ENCODE measurements at places on chromosomes 5 and 9.

DNA sequence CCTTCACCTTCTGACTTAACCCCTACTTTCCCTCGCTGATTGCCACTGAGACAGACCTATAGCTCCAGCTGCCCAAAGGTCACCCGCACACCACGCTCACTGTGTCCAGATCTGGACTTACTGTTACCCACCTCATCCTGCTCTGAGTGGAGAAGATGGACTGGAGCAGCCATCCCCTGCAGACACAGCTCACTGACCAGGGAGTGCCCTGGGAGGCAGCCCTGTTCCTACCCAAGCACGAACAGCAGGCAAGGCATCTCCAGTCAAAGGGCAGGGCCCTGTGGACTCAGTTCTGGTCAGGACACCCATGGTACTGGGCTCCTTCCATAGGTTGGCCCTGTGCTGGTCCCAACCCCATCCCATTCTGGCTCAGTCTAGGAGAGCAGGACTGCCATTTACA is 9.5 kb upstream of the BARX1 start:
- DNase-seq, result no peak

- no peak for DNase-seq
Measured at GRCh38 chr5:139689631-139690063, 41.5 kb downstream of the CXXC5 start.

DNA sequence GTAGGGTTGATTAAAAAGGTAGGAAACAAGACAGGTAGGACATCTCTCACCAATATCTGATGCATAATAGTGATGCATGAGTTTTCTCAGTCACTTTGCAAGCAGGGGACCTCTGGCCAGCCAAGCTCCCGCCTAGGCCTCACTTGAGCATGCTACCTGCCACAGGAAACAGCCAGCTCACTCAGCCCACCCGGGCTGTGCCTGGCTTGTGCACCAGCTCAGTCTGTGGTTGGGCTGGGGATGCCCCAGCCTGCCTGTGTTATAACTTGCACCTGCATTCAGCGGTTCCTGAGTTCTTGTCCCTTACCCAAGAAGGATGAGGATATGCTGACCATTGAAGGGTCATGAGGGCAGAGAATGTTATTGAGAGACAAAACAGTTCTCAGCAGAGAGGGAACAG is 172.8 kb upstream of the PLCXD3 start:
- no peak for DNase-seq

GRCh38 chr9:95836072-95836471 is 39.4 kb upstream of the ERCC6L2 start:
- DNase-seq, result no peak

DNA sequence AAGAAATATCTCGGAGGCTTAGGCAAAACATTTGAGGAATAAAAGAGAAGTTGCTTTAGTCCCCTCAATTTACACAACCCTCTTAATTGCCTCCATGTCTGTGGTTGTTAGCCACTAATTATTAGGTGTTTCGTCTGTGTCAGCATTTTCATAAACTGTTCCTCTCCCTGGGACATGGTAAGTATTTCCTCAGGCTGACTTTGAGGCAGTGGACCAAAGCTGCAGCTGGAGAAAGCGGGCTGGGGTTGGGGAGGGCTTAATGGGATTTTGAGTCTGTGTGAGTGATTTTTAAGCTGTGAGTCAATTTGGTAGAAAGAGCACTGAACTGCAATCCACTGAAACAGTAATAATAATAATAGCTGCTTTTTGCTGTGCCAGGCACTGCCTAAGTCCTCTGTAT is 13.0 kb upstream of the TTC1 start:
- no peak for DNase-seq

DNA sequence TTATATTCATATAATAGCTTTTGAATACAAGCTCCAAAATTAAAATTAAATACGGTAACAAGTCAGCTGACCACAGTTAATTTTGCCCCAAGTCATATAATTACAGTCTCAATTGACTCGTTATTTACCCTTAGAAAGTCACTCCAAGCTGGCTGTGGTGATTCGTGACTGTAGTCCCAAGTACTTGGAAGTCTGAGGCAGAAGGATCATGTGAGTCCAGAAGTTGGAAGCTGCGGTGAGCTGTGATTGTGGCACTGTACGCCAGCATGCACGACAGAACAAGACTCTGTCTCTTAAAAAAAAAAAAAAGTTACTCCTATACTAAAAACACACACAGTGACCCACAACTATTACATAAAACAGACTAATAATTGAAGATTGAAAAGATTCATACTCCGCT is 31.6 kb upstream of the DTWD2 start:
- DNase-seq, result peak; percentile 22

- DNase-seq, result no peak
Measured at GRCh38 chr5:150400316-150401075, 12.2 kb downstream of the CD74 start.

DNA sequence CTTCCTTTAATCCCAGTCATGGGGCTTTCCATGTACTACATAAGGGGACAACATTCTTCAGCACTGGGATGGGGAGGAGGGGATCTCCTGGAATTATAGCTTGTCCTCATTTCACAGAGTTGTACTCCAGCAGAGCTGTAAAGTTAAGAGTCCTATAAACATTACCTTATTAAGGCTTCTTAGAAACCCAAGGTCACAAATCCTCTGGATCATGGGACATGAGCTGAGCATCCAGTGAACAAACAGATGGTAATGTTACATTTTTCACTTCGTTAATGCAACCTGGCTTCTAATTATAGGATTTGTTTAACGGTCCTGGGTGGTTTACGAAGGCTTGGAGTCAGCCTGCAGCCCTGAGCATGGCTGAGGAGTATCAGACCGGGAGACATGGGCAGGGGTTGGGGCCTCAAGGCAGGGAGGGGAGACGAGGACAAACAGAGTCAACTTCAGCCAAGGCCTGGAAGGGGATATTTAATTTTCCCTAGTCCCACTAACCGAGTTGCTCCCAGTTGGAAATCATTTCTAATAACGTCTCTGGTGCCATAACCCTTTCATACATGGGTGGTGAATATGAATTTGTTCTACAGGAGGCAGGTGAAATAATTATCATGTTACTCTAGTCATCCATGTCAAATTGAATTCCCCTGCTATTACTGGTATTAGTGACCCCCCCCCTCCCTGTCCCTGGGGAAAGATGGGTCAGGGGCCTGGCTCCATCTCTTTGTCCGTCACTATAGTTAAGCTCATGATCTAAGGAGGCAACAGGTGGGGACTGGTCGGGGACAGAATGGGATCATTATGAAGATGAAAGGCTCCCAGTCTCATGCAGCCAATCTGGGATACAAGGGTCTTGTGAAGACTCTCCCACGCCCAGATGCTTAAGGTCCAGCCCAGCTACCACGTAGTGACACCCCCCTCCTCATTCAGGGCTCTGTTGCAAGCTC is 10.7 kb upstream of the IL17B start:
- DNase-seq, result no peak

DNA sequence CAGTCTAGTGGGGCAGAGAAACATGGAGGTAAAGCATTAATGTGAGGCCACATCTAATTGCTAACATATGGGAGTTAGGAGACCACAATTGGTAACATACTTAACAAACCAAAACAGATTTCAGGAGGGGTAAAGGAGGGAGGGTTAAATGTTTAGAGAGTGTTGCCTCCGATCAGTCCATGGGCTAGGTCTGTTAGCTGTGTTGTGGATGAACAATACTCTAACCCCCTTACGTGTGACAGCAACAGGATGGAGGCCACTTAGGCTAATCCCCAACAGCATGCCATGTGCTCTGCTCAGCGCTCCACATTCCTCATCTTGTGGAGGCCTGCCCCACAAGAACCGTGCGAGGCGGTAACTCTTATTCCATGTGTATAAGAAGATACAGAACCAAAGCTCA is 167.0 kb downstream of the CRB2 start:
- DNase-seq, result no peak

- no peak for DNase-seq
Measured at GRCh38 chr9:132126680-132127236, 35.1 kb upstream of the NTNG2 start.

- no peak for DNase-seq
Measured at GRCh38 chr9:29348999-29349398, 1775.7 kb upstream of the C9orf72 start.

GRCh38 chr9:91127653-91128052 is 234.1 kb downstream of the AUH start:
- DNase-seq, result no peak

- DNase-seq, result no peak
Measured at GRCh38 chr9:122065923-122066629, 27.0 kb downstream of the TTLL11 start.

GRCh38 chr5:173573126-173573960 is 43.1 kb downstream of the BOD1 start:
- DNase-seq, result peak; percentile 82

- no peak for DNase-seq
Measured at GRCh38 chr9:38394416-38394815, 1.9 kb downstream of the ALDH1B1 start.

GRCh38 chr5:177607452-177608192 is 7.7 kb downstream of the B4GALT7 start:
- peak; percentile 84 for DNase-seq

DNA sequence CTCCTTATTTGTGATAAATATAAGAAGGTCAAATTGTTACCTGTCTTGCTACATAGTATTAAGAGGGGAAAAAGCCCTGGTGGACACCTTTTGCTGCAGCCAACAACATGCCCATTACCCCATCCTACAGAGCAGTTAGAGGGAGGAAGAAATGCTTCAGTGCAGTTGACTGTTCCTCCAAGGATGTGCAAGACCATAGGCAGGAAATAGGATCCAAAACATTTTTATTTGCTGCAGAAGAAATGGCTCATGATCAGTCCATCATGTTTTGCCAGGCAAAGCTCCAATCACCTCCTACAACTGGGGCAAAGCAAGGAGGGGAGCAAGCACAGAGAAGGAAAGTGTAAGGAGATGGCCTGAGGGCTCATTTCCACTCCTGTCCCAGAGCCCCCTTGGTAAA is 399.1 kb upstream of the PIK3R1 start:
- no peak for DNase-seq

DNA sequence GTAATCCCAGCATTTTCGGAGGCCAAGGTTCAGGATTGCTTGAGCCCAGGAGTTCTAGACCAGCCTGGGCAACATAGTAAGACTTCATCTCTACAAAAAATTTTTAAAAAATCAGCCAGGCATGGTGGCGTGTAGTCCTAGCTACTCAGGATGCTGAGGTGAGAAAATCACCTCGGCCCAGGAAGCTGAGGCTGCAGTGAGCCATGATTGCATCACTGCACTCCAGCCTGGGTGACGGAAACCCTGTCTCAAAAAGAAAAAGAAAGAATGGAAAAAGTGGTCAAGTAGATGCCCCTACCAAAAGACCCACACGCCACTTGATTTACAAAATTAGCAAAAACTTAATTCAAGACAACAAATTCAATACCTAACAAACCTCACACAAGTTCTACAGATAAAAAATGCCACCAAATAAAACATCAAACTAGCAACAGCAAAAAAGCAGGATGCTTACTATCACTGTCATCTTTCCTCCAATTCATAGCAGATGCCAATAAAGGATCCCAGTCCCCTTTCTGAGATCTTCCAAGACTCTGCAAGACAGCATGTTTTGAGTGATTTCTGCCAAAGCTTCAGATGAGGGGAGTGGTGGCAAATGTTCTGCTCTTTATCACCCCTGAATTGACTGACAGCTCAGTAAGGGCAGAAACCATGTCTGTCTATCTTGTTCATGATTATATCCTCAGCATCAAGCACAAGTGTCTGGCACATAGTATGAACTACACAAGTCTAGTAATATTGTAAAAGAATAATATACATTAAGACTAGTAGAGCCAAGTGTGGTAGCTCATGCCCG is 34.2 kb upstream of the TESK1 start:
- DNase-seq, result no peak

- DNase-seq, result no peak
Measured at GRCh38 chr9:111147041-111147440, 108.8 kb upstream of the LPAR1 start.

GRCh38 chr5:855771-856530 is 5.2 kb upstream of the ZDHHC11 start:
- no peak for DNase-seq

DNA sequence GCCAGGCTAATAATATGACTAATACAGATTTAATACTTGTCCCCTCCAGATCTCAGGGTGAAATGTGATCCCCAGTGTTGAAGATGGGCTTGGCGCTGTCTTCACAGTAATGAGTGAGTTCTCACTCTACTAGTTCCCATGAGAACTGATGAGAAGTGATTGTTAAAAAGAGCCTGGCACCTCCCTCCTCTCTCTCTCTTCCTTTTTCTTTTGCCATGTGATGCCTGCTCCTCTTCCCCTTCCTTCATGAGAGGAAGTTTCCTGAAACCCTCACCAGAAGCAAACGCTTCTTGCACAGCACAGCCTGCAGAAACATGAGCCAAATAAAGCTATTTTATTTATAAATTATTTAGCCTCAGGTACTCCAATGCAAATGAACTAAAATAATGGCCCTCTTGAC is 55.2 kb downstream of the GLDC start:
- DNase-seq, result no peak

GRCh38 chr5:8157320-8157822 is 288.4 kb downstream of the MTRR start:
- no peak for DNase-seq

DNA sequence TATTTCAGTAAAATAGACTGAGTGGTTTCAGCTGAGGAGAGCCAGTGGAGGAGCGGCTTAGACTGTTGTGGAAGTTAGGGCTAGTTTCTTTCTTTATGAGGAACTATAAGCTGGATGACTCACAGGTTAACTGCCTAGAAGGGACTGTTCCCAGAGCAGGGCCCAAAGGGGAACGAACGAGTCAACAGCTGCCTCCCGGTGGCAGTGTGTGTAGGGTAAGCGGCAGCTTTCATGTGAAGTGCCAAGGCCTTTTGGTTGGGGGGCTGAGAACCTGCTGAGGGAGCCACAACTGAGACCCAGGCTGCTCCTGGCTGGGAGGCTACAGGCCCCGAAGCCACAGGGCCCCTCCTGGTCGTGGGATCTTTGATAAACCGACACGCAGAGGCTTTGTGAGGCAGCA is 7.0 kb downstream of the SQSTM1 start:
- DNase-seq, result no peak

DNA sequence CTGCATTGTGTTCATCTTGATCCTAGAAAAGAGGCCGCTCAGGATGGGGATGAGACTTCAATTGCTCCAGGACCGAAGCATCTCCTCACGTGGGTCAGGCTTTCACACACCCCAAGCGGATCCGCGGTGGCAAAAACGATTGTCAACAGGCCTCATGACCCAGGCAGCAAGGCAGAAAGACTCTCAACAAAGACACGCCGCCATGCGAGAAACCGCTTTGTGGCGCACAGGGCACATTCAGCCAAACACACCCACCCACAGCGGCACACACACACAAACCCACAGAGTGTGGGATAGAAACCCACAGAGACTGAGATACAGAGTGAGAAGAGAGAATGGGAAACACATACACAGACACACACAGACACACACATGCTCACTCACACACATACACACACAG is 483.4 kb downstream of the SPATA31A7 start:
- no peak for DNase-seq

GRCh38 chr5:35745660-35746059 is 111.0 kb upstream of the IL7R start:
- no peak for DNase-seq

DNA sequence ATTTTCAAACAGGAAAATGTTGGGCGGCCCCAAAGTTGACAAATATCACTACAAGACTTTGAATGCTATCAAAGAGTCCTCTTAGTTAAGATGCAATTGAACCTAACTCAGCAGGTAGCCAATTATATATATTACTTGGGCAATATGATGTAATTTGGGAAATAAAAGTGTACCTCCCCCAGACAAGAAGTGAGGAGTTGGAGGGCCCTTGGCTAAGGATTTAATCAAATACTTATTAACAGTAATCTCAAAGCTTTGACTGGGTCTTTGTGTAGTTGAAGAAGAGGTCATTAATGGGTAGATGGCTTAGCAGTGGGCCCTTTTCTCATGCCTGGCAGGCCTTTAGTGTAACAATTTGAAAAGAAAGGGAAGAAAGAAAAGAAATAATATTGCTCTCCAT is 599.0 kb downstream of the CSNK1G3 start:
- no peak for DNase-seq

GRCh38 chr5:140402258-140403074 is 833 bp downstream of the ANKHD1 start:
- peak; percentile 63 for DNase-seq

All from right hindlimb (tissue), 1 donor.